ENCODE measurements at places on chromosomes 13 and 19.

GRCh38 chr13:39054112-39054511, 15.9 kb downstream of the NHLRC3 start:
- no peak for DNase-seq

DNA sequence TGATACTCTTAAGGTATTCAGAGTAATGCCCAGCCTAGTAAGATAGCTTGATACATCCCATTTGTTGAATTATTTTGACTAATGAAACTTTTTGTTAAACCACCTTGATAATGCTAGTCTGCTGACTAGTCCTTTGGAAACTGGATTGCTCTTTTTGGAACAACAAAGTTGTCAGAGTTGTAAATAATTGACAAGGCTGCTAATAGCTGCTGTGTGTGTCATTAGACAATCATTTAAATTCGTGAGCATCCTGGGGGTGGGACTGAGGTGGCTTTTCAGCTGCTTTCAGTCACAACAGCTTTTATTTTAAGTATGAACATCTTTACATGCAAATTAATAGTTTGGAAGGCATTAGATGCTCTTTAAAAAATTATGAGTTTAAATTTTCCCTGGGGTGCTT, 153.5 kb downstream of the HS6ST3 start:
- DNase-seq, result no peak

DNA sequence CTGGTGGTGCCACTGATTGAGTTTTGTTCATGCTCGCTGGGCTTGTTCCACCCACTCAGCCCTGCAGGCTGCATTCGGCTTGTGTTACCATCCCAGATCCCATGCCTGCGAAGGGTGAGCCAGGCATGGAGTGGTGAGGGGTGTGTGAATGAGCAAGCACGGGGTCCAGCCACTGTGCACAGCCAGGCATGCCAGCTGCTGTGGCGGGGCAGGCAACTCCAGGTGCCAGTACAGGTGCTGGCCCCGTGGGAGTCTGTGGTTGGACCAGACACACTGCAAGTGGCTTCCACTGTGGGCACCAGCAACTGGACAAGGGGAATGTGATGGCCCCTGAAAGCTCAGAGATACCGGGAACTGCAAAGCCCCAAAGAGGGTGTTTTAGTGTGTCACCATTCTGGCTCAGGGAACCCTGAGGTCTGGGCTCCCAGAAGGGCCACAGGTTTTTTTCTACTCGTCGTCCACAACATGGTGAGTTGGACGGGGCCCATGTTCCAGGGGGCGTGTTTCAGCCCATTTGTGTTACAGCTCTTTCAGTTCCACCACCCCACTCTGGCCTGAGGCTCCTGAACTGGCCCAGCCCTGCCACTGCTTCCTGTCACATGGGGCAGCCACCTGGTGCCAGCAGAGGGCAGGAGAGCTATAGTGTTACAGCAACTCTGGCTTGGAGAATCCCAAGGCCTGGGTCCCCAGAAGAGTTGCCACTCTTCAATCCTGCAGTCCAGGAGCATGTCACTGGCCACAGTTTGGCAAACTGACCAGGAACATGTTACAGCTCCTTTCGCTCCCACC, 217.0 kb upstream of the OBI1 start:
- no peak for DNase-seq

- no peak for DNase-seq
Measured at GRCh38 chr19:39749981-39750380, 12.2 kb upstream of the CLC start.

DNA sequence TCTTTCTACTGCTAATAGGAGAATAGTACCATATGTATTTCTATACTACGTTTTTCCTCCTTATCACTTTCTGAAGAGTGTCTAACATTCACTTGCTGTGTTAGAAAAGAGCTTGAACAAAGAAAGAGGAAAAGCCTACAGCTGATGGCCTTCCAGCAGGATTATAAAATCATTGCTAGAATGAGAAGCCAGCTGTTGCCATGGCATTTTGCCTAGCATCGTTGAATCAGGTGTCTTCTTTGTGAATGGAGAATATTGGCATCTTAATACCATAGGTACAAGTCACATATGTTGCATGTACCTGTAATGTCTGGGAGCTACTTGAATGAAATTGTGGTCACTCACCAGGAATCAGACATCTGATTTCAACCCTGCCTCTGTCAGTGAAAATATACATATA, 1174.9 kb downstream of the PCDH17 start:
- DNase-seq, result no peak

GRCh38 chr13:76937281-76937820, 11.0 kb upstream of the ACOD1 start:
- DNase-seq, result no peak

GRCh38 chr19:49430678-49431329, 5.6 kb downstream of the GFY start:
- no peak for DNase-seq

GRCh38 chr13:70835371-70835770, 727.1 kb upstream of the KLHL1 start:
- no peak for DNase-seq

DNA sequence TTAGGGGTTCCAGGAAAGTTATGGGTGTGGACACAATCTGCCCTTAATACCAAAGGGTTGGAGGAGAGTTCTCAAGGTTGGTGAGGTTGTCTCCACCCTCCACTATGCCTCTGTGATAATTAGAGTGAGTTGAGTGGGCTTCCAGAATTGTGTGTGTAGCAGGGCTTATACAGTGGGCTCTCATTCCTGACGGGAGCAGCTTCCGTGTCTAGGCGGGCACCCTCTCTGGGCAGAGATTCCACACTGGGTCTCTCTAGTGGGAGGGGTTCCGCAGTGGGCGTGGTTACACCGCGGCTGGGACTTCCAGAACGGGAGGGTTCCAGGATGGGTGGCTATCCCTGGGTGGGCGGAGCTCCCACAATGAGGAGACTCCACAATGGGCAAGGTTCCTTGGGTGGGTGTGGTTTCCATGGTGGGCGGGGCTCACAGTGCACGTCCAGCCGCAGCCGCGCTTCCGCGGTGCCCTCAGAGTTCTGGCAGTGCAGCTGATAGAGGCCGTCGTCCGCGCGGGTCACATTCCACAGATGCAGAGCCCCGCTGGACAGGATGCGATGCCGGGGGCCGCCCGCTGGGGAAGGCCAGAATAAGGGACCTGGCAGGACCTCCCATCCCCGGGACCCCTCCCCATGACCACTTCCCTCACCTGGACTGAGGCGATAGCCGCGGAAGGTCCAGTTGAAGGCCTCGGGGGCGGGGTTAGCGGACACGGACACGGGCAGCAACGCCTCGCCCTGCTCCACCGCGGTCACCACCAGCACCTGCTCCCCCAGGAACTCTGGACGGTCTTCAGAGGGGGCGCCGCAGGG, 8.4 kb downstream of the NPHS1 start:
- no peak for DNase-seq

DNA sequence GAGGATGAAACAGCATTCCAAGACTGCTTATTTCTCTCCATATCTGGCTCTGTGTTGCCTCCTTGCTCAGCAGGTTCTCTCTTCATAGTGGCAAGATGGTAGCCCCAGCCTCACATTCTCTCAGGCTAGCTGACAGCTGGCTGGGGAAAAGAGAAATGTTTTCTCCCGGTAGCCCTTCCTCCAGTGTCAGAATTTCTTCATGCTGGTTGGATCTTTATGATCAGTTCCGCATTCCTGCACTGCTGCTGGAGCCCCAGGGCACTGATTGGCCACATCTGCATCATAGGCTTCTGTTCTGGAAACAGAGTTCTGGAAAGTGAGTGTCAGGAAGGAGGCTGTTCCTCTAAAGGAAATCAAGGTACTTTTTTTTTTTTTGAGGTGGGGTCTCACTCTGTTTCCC, 24.6 kb downstream of the POP4 start:
- DNase-seq, result no peak

DNA sequence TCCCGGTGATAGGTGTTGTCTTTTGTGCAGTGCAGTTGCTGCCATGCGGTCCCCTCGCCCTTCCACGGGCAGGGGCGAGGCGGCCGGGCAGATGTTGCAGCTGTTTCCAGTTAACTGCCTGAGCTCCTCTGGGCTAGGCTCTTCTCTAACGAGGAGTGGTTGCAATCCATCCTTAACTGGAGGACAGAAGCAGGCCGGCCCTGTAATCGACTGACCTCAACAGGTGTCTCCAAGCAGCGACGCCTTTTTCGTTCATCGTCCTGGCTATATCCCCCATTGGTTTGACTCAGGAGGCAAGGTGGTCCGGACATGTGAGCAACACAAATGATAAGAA, 1.9 kb upstream of the TSC22D1 start:
- no peak for DNase-seq

DNA sequence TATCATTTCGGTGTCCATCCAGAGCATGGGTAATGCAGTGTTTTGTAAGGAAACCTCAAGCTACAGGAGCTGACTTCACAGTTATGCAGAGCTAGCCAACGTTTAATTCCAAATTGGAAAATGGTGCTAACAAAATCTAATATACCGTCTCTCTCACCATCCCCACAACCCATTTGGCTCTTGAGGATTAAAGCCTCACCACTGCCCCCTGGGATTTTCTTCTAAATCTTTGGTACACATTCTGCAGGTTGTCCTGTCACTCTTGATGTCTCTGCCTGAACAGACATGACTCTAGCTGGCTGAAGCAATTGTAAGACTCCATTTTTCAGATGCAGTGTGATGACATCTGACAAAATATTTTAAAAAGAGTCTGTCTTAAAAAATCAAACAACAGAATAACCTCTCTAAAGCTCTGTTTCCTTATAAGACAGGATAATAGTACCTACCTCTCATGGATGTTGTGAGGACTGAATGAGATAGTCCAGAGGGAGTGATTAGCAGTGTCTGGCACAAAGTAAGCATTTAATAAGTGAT, 451.8 kb downstream of the SUCLA2 start:
- no peak for DNase-seq

GRCh38 chr13:101258071-101258470, 158.2 kb downstream of the NALCN start:
- no peak for DNase-seq

DNA sequence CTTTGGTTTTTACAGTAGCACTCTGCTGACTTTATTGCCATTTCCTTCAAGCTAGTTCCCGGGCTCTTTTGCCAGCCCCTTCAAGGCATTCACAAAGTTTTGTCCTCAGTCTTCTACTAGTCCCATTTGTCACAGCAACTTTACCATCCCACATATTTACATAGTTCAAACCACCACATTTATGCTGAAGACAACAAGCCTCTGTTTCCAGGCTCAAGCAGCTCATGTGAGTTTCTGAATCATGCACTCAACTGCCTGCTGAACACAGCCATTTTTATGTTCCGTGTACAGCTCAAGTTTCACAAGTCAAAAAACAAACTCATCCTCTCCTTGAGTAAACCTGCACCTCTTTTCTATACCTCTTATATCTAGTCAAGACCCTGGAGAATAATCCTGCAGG, 977.0 kb upstream of the SLC10A2 start:
- no peak for DNase-seq

GRCh38 chr19:53518121-53518520, 19.8 kb upstream of the ZNF331 start:
- DNase-seq, result no peak

DNA sequence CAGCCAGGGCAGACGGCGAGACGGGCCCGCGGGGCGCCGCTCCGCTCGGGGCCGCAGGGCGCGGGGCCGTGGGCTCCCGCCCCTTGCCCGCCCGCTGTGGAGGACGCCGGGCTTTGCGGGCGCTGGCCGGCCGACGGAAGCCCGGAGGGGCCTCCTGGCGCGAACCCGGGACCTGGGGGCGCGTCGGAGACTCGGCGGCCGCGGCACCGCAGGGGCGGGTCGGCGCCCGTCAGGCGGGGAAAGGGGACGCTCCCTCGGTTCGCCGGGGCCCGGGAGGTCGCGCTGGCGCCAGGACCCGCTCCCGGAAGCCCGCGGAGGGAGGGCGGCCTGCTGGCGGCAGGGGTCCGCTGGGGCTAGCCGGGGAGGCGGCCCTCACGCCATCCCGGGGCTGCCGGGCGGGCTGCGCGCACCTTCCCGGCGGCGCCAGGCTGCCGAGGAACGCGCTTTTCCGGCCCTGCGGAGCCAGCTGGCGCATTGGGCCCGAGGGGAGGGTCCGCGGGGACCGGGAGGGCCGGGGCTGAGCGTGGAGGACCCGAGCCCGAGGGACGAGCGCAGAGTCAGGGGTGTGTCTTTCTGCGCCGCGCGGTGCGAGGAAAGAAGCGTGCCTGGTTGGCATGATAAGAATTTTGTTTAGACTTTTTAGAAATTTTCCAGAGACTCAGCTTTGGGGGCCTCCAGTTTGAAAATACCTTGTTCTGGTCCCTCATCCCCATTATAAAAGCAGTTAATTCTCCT, 511 bp downstream of the GARRE1 start:
- DNase-seq, result peak; percentile 4

DNA sequence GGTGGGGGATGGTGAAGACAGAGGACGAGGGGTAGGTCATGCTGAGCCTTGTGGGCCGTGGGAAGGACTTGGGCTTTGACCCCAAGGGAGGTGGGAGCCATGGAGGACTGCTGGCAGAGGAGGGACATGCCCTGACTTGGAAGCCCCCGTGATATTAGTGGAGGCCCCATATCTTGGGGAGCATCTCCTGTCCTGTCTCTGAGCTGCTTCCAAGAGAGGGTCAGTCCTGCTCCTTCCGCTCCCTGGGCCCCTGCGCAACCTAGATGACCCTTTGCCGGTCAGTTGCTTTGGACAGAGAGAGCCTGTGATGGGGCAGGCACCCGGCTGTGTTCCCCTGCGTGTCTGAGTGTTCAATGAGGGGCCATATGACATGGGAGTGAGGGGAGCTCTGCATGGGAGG, 5.2 kb downstream of the TLE6 start:
- DNase-seq, result no peak

DNA sequence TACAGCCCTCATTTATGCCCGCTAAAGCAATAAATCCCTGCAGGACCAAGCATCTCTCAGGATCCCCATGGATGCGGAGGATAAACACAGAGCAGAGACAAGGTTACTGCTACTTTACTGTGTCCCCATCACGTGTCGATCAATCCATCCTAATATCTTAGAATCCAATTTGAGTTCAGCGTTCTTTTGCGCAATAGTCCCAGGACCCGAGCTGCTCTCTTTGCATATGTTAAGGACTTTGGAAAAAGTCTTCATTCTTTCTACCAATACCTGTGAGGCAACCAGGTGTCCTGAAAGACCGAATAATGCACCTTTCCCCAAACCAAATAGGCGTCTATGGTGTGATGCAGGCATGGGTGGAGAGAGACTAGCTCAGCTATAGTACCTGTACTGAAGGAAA, 38.0 kb upstream of the URAD start:
- no peak for DNase-seq

GRCh38 chr13:33629605-33630360, 188.2 kb upstream of the RFC3 start:
- no peak for DNase-seq

Measured in T-cell (primary cell).